ENCODE measurements at places on chromosomes 7 and 10. TPM values are rescaled to one million over a fixed set of nuclear protein-coding genes. Genes with fewer than 3 reads are reported as not detected.

- no peaks in the 10 kb centered on the region for H3K4me1 ChIP-seq
- H3K36me3 ChIP-seq: no peaks in the 10 kb centered on the region
- H3K27me3 ChIP-seq: no peaks in the 10 kb centered on the region
These were observed 824.6 kb upstream of the IGFBP3 start for GRCh38 chr7:46745707-46746090.

- DNase-seq: peak; percentile 20
- H3K36me3 ChIP-seq: no peaks in the 10 kb centered on the region
- H3K27ac ChIP-seq: no peak overlapping the region
- H3K4me1 ChIP-seq: no peaks in the 10 kb centered on the region
- H3K27me3 ChIP-seq: peaks cover 11% of the 10 kb centered on the region
These were observed 805 bp downstream of the RASGEF1A start for GRCh38 chr10:43265799-43266721.

DNA sequence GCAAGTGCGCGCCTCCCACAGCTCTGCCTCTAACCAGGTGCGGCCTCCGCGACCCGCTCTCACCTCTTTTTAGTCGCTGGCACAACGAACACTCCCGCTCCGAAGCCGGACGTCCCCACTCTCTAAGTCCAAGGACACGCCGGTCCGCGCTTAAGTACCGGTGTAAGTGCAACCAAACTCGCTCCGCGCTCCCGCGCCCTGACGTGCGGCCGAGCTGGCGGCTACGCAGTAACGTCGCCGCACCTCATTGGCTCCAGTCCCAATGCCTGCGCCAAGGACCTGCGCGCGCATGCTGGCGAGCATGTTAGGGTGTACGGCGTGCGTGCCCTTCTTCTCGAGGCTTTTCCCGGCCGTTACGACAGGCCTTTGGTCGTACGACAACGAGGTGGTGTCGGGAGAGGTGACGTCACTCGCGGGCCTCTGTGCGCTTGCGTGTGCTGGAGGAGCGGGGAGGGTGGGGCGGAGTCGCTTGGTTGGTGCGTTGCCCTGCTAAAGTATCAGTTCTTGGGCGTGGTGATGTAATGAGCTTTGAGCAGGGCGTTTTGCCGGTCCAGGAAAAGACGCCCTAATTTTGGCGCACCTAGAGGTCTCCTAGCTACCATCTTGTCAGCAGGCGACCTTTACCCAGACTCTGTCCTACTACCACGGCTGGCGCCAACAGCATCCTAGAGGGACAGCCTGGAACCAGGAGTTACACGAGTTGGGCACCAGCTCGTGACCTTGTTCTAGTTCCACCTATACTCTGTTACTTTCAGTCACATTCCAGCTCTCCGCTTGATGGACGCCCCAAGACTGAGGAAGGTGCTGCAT is at the start of gene CYCS:
Gene CYCS (minus strand): TSS at position 124 of the 810 bp plus-strand sequence. CDS start 1,141 bp downstream, outside the sequence.
- no peaks in the 10 kb centered on the region for H3K4me1 ChIP-seq
- H3K27me3 ChIP-seq: no peaks in the 10 kb centered on the region
- H3K4me3 ChIP-seq: peak within 1 kb of the TSS; percentile 79
- peak within 1 kb of the TSS; percentile 98 for H3K27ac ChIP-seq
- peaks cover 24% of the 10 kb centered on the region for H3K36me3 ChIP-seq
- peak; percentile 100 for DNase-seq

GRCh38 chr10:123888751-123889150 is 2.9 kb downstream of the CPXM2 start:
- DNase-seq: no peak
- H3K27me3 ChIP-seq: no peaks in the 10 kb centered on the region
- no peaks in the 10 kb centered on the region for H3K4me1 ChIP-seq
- H3K4me3 ChIP-seq: peak overlapping the region; percentile 13
- no peak overlapping the region for H3K27ac ChIP-seq
- no peaks in the 10 kb centered on the region for H3K36me3 ChIP-seq

The FEZF1 gene
- not detected for total RNA-seq

GRCh38 chr10:124629415-124629814 is 114.8 kb downstream of the FAM53B start:
- no peak overlapping the region for H3K27ac ChIP-seq
- no peaks in the 10 kb centered on the region for H3K27me3 ChIP-seq
- DNase-seq: no peak
- H3K36me3 ChIP-seq: peaks cover 8% of the 10 kb centered on the region
- no peak overlapping the region for H3K4me3 ChIP-seq
- H3K4me1 ChIP-seq: peaks cover 5% of the 10 kb centered on the region

- H3K36me3 ChIP-seq: no peaks in the 10 kb centered on the region
- DNase-seq: no peak
- H3K27me3 ChIP-seq: no peaks in the 10 kb centered on the region
- no peak overlapping the region for H3K27ac ChIP-seq
- no peak overlapping the region for H3K4me3 ChIP-seq
- H3K4me1 ChIP-seq: no peaks in the 10 kb centered on the region
These were observed 164.6 kb downstream of the LRRN3 start for GRCh38 chr7:111255576-111255975.

The ANKRD1 gene
- not detected for total RNA-seq

DNA sequence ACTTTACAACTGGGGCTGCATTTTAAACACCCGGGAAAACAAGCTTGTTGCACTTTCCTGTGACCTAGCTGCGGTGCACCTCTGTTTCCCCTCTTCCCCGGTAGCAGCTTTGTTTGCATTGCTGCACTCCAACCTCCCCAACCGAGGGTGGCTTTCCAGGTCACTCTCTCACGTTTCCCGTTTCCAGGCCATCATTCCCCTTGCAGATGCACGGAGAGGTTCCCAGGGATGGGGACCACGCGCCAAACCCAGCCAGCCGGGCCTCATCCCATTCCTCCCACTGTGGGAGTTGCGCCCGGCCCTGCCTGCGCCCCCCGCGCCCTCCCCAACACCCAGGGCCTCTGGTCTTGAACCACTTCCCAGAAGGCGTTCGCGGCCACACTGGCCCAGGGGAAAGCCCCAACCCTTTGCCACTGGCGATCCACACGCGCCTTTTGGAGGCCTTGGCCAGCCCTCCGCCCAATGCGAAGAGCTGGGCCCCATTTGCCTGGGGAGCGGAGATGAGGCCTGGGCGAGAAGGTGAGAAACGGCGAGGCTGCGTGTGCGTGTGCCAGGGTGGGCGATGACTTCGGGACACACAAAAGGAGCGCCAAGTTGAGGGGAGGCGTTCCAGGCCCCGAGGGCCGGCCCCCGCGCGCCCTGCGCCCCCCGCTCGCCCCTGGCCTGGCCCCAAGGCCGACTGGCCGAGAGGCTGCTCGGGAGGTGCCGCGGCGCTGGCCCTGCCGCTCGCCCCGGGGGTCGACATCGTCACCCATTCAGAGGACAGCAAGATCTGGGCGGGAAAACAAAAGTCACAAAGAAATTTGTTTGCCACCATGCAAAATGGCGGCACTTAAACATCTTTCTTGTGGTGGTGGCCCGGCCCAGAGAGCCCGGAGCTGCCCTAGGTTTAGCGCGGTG is 15.9 kb downstream of the SKIDA1 start:
- H3K27ac ChIP-seq: peak overlapping the region; percentile 52
- peak overlapping the region; percentile 42 for H3K4me3 ChIP-seq
- H3K36me3 ChIP-seq: no peaks in the 10 kb centered on the region
- H3K4me1 ChIP-seq: no peaks in the 10 kb centered on the region

The PYROXD2 gene
- 23.1 TPM for total RNA-seq

GRCh38 chr10:123038782-123039631 is 30.2 kb downstream of the ACADSB start:
- no peak for DNase-seq
- H3K27me3 ChIP-seq: no peaks in the 10 kb centered on the region
- peaks cover 7% of the 10 kb centered on the region for H3K36me3 ChIP-seq
- no peak overlapping the region for H3K27ac ChIP-seq
- H3K4me3 ChIP-seq: no peak overlapping the region
- no peaks in the 10 kb centered on the region for H3K4me1 ChIP-seq

The CABCOCO1 gene
- total RNA-seq: not detected

DNA sequence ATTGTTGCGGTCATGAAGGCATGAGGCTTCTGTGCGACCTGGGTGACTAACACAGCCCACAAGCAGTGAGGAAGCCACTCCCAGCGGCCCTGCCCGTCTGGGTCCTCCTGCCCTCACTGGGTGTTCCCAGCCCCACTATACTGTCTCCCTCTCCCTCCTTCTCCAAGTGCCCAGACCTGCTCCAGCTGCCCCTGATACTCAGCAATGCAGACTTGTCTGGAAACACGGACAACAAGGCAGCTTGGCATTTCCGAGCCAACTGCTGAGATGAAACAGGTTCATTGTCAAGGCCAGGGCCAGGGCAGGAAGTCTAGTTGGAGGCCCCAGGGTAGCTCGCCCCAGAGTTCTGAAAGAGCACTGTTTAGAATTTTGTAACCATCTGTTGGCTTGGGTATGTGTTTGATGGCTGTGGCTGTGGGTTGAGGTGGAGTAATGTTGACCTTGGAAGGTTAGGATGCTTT is 95.7 kb downstream of the RBM20 start:
- no peaks in the 10 kb centered on the region for H3K36me3 ChIP-seq
- no peaks in the 10 kb centered on the region for H3K27me3 ChIP-seq

GRCh38 chr7:26369593-26369992 is 77.9 kb downstream of the SNX10 start:
- no peaks in the 10 kb centered on the region for H3K36me3 ChIP-seq
- H3K4me1 ChIP-seq: no peaks in the 10 kb centered on the region
- no peak overlapping the region for H3K4me3 ChIP-seq
- DNase-seq: no peak
- H3K27ac ChIP-seq: peak overlapping the region; percentile 6
- no peaks in the 10 kb centered on the region for H3K27me3 ChIP-seq

GRCh38 chr7:113452245-113452644 is 333.9 kb upstream of the SMIM30 start:
- no peak overlapping the region for H3K27ac ChIP-seq
- no peaks in the 10 kb centered on the region for H3K27me3 ChIP-seq
- no peaks in the 10 kb centered on the region for H3K4me1 ChIP-seq
- H3K36me3 ChIP-seq: no peaks in the 10 kb centered on the region

- no peak for DNase-seq
- H3K36me3 ChIP-seq: no peaks in the 10 kb centered on the region
- H3K4me1 ChIP-seq: no peaks in the 10 kb centered on the region
- no peak overlapping the region for H3K27ac ChIP-seq
- no peak overlapping the region for H3K4me3 ChIP-seq
- no peaks in the 10 kb centered on the region for H3K27me3 ChIP-seq
These were observed 52.6 kb downstream of the FGFBP3 start for GRCh38 chr10:91856637-91857036.

The SAP25 gene
- 15.3 TPM for total RNA-seq

GRCh38 chr10:124281666-124282065 is 137.1 kb downstream of the OAT start:
- no peak for DNase-seq
- no peaks in the 10 kb centered on the region for H3K4me1 ChIP-seq
- H3K4me3 ChIP-seq: no peak overlapping the region

DNA sequence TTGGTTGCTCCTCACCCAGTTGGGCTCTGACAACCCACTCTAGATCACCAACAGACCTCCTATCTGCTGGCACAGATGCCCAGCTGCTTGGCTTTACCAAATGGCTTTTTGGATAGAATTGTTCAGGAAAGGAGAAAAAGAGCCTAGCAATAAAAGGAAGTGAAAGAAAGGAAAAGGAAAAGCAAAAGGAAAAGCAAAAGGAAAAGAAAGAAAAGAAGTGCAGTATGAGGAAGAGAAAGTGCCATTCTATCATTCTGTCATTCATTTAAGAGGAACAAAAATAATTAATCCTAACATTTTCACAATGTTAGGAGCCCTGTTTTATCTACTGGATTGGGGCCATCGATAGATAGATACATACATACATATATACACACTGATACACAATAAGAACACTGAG is 353.6 kb downstream of the THSD7A start:
- H3K4me1 ChIP-seq: no peaks in the 10 kb centered on the region
- no peaks in the 10 kb centered on the region for H3K27me3 ChIP-seq
- no peak overlapping the region for H3K27ac ChIP-seq
- no peak for DNase-seq
- no peaks in the 10 kb centered on the region for H3K36me3 ChIP-seq
- H3K4me3 ChIP-seq: no peak overlapping the region

The AQP1 gene
- total RNA-seq: 59.9 TPM

The VAX1 gene
- not detected for total RNA-seq

DNA sequence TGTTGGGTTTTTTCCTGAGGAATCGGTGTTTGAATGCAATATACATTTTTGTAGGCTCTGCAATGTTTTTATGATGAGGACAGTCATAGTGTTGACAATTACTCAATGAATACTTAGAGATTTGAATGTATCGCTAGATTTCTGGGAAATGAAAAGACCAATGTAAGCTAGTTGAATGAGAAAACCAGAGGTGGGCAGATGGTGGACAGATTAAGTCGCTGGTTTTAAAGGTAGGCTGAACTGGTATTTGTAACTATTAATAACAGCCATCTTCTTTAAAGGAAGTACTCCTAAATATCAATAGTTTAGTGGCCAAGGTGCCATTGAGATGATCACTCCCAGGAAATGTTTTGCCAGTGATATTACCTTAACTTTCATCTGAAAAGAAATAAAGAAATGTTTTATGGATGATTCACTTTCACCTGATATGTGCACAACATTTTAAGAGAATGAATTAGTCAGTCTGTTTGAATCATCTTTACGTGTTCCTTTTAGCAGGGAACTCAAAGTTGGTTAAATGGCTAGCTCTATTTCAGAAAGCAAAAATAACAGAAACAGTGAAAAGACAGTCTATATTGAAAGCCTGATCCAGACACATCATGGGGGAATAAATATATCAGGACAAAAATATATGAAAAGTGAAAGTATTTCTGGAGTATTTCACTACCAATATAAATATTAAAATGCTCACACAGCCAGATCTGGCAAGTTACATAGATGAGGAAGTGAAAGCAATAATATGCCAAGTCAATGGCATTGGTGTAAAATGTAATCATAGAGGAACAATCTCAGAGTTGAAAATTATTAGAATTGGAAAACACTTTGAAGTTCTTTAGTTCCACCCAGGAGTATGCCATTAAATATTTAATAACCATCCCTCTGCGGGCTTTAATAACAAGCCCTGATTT is 20.7 kb downstream of the MET start:
- H3K27ac ChIP-seq: no peak overlapping the region
- DNase-seq: no peak
- H3K36me3 ChIP-seq: no peaks in the 10 kb centered on the region
- H3K4me3 ChIP-seq: no peak overlapping the region
- H3K4me1 ChIP-seq: no peaks in the 10 kb centered on the region
- no peaks in the 10 kb centered on the region for H3K27me3 ChIP-seq

DNA sequence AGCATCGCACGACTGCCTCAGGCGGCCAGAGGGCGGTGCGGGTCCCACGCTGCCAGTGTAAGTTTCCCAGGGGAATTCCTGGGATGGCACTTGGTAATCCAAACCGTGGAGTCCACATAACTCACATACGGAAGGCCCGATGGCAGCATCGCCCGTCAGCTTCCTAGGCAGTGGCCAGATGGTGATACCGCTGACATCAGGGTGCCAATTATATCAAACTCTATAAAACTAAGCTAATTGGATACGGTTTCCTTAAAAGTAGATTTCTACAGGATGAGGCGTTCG is 189.8 kb downstream of the CELF2 start:
- H3K4me3 ChIP-seq: no peak overlapping the region
- H3K36me3 ChIP-seq: no peaks in the 10 kb centered on the region
- H3K27ac ChIP-seq: no peak overlapping the region
- no peak for DNase-seq
- H3K27me3 ChIP-seq: no peaks in the 10 kb centered on the region

The PROSER2 gene
- 10.7 TPM for total RNA-seq

- no peak overlapping the region for H3K27ac ChIP-seq
- H3K36me3 ChIP-seq: no peaks in the 10 kb centered on the region
- H3K27me3 ChIP-seq: no peaks in the 10 kb centered on the region
- no peak overlapping the region for H3K4me3 ChIP-seq
These were observed 588.0 kb upstream of the LRRN3 start for GRCh38 chr7:110502888-110503465.

All from Peyer's patch (tissue), 4 donors.